K562 (cell line): ENCODE measurements at places on chromosomes 11 and 22. TPM values are rescaled to one million over a fixed set of nuclear protein-coding genes. Genes with fewer than 3 reads are reported as not detected.

DNA sequence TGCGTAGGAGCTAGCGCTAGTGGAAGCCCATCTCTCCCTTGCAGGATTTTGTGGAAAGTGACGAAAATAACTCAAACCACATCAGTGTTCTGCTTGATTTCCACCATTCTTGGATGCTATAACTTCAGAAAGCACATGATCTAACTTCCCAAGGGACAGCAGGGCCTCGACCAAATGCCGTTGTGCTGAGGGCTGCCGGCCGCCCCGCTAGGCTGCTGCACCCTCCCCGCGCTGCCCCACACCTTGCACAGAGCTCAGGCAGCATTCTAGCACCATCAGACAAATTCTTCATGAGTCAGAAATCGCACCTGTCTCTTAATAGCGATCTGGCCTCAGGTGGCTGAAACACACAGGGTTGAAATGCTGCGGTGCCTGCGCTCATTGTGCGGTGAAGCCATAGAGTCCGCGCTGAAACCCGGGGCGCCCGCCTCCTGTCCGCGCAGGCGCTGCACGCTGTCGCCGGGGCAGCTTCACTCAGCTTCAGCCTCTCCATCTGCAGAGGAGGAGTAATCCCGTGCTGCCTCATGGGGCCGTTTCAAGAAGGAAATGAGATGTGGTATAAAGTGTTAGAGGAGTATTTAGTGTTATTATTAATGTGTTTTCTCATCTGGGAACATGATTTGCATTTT, 59.2 kb upstream of the B3GAT1 start:
- no peaks in the 10 kb centered on the region for H3K4me1 ChIP-seq
- H3K27me3 ChIP-seq = peaks cover 15% of the 10 kb centered on the region
- no peaks in the 10 kb centered on the region for H3K36me3 ChIP-seq
- no peak overlapping the region for H3K27ac ChIP-seq

DNA sequence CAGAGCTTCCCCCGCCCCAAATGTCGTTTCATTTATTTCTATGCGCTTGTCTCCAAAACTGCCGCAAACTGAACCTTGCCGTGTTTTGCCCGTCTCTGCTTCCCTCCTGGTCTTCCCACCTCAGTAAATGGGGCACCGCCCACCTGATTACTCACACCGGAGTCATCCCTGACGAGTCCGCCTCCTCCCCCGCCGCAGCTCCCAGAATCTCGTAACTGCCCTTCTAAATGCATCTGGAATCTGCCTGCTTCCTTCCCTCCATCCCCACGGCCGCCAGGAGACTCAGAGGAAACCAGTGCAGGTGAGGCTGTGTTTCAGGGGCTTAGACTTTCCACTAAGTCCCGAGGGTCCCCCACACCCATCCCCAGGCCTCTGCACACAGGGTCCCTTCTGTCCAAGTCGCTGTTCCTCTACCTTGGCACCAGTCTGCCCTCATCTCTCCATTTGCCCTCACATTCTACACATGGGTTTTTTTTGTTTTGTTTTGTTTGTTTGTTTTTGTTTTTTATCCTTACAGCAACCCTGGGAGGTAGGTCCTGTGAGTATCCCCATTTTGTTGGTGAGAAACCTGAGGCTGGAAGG, 62.6 kb upstream of the PHF21B start:
- no peak overlapping the region for H3K4me3 ChIP-seq
- DNase-seq = peak; percentile 43
- no peaks in the 10 kb centered on the region for H3K36me3 ChIP-seq
- no peaks in the 10 kb centered on the region for H3K4me1 ChIP-seq
- no peaks in the 10 kb centered on the region; the same call in 2 of the 3 replicates for H3K27me3 ChIP-seq

DNA sequence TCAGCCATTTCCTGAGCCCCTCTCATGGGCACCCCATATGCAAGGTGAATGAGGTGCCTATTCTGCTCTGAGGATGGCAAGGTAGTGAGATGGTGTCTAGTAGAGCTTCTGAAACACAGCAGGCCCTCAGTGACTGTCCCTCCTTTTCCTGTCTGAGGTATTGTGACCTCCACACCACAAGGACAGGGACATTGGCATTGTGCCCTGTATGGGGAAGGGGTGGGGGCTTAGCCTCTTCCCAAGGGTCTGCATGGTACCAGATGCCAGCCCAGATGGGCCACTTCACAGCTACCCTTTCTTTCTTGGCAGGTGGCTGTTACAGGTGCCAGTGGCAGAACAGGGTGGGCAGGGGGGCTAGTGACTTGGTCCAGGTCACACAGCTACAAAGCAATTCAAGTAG, 78.8 kb downstream of the CABIN1 start:
- DNase-seq = no peak
- H3K36me3 ChIP-seq = peaks cover 87% of the 10 kb centered on the region; the same call in 2 of the 3 replicates
- H3K27ac ChIP-seq = no peak overlapping the region
- no peak overlapping the region for H3K4me3 ChIP-seq
- peaks cover 22% of the 10 kb centered on the region for H3K4me1 ChIP-seq

Gene SELENOH
- total RNA-seq = 194 and 216 TPM in 2 replicates

Gene TMEM179B
- total RNA-seq = 37.0 and 38.1 TPM in 2 replicates

Gene OR51E1
- total RNA-seq = not detected in 2 replicates

DNA sequence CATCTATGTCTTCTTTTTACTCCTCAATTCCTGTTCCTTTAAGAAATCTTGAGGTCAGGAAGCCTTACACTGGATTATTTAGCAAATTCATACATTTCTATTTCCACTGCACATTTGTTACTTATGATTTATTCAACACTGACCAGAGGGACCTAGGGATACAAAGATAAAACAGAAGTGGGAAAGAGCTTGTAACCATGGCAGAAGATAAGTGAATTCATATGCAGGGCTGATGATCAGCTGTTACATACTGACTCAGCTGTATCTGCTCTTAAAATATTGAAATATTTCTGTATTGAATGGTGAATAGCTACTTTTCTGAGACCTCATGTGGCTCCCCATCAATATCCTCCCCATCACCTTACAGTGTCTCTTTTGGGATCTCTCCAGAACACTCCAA, 25.2 kb downstream of the HORMAD2 start:
- no peaks in the 10 kb centered on the region for H3K27me3 ChIP-seq
- no peak overlapping the region for H3K4me3 ChIP-seq
- no peaks in the 10 kb centered on the region for H3K4me1 ChIP-seq
- no peak for DNase-seq
- no peak overlapping the region for H3K27ac ChIP-seq

- no peaks in the 10 kb centered on the region for H3K27me3 ChIP-seq
- H3K36me3 ChIP-seq = no peaks in the 10 kb centered on the region
- peaks cover 23% of the 10 kb centered on the region for H3K4me1 ChIP-seq
- H3K4me3 ChIP-seq = no peak overlapping the region
- no peak for DNase-seq
These were observed 56.6 kb downstream of the FAM83F start for GRCh38 chr22:40051322-40051721.

Gene OR5P2
- not detected in 2 replicates for total RNA-seq

GRCh38 chr11:82869657-82870056, 30.6 kb downstream of the PRCP start:
- no peak for DNase-seq
- no peaks in the 10 kb centered on the region for H3K27me3 ChIP-seq
- H3K36me3 ChIP-seq = no peaks in the 10 kb centered on the region
- H3K4me1 ChIP-seq = no peaks in the 10 kb centered on the region

- H3K4me3 ChIP-seq = no peak overlapping the region
- DNase-seq = no peak
- H3K27ac ChIP-seq = no peak overlapping the region
- H3K4me1 ChIP-seq = peaks cover 2% of the 10 kb centered on the region; the same call in 2 of the 3 replicates
- H3K27me3 ChIP-seq = peaks cover 3% of the 10 kb centered on the region; the same call in 1 of the 3 replicates
These were observed 506.5 kb downstream of the MN1 start for GRCh38 chr22:27295040-27295439.

Gene MAML2
- 6.2 and 6.6 TPM in 2 replicates for total RNA-seq

- H3K27me3 ChIP-seq = no peaks in the 10 kb centered on the region
- H3K4me1 ChIP-seq = no peaks in the 10 kb centered on the region
- DNase-seq = peak; percentile 76
- H3K36me3 ChIP-seq = no peaks in the 10 kb centered on the region
- no peak overlapping the region for H3K4me3 ChIP-seq
- no peak overlapping the region for H3K27ac ChIP-seq
These were observed 8.7 kb upstream of the MS4A4E start for GRCh38 chr11:60251485-60252212.
